ENCODE measurements at places on chromosomes 2 and 18.
A peak's percentile ranks its signal among the peaks of the same experiment; 100 is the strongest.

GRCh38 chr2:41878716-41879234, 169.0 kb upstream of the PKDCC start:
- no peak for DNase-seq

DNA sequence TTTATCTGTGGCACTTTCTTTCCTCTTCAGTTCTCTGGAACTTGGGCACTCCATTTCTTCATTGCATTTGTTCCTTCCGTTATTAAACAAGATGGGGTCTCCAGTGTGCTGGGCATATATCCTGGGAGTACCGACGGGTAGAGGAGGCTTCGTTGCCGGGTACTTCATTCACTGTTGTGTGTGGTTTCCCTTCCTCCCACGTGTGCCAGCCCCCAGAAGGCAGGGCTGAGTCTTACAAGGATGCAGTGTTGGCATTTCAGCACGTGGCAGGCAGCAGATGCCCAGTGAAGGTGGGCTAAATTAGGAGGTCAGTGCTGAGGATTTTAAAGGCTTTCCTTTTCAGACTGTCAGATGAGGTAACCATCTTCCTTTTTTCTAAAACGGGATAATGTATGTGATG, 58.6 kb downstream of the MGAT5 start:
- no peak for DNase-seq

- no peak for DNase-seq
Observed at GRCh38 chr18:10291568-10291981, 162.9 kb upstream of the APCDD1 start.

GRCh38 chr2:190328573-190329147, 9.0 kb upstream of the HIBCH start:
- no peak for DNase-seq

- DNase-seq, result no peak
Observed at GRCh38 chr2:112904883-112905282, 6.1 kb upstream of the IL37 start.

GRCh38 chr2:200168641-200169555, 137.6 kb upstream of the SPATS2L start:
- no peak for DNase-seq

DNA sequence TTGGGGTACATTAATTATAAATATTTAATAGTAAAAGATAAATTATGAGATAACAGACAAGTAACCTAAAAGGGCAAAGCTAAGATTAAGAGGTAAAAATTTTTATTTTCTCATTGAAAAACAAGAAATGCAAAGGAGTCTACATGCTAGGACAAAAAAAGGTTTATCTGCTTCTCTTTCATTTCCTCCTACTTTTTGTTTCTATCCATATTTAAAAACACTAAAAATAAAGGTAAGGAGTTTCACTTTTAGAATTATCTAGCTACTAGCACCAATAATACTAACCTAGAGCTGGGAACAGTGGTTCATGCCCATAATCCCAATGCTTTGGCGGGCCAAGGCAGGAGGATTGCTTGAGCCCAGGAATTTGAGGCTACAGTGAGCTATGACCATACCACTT, 1551.7 kb upstream of the SLC39A10 start:
- no peak for DNase-seq

DNA sequence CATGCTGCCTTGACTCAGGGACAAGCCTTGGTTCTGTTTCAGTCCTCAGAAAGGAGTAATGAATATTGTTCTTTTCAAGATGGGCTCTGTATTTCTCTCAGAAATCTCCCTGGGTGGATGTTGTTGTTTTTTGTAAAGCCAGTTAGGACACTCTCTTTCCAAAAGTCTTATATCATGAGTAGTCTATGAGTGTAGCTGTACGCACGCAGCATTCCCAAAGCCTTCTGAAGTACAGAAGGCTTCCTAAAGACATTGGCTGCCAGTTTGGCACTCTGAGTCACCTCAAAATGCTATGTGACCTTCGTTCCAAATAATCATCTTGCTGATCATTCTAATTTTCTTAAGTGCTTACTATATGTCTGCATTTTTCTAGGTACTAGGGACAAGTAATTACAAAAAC, 16.7 kb upstream of the GTF2A1L start:
- DNase-seq, result no peak

GRCh38 chr2:109675666-109676345, 61.6 kb downstream of the SOWAHC start:
- no peak for DNase-seq

- DNase-seq, result no peak
Observed at GRCh38 chr2:98512699-98513098, 68.0 kb downstream of the INPP4A start.

DNA sequence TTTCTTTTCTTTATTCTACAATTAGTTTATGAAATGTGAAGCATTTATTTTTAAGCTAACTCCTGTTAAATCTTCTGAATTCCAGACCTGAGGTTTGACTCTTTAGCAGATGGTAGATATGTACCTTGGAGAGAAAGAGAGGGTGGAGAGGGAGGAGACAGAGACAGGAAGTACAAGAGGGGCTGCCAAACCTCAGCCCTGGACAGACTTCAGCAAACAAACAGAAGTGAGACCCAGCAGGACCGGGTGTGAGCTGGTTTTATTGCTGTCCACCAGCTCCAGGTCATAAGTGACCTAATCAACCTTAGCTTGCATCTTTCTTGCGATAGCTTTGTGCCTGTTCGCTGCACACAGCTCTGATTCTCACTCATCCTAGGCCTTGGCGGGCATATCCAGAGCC, 168.6 kb downstream of the CNTNAP5 start:
- DNase-seq, result no peak

DNA sequence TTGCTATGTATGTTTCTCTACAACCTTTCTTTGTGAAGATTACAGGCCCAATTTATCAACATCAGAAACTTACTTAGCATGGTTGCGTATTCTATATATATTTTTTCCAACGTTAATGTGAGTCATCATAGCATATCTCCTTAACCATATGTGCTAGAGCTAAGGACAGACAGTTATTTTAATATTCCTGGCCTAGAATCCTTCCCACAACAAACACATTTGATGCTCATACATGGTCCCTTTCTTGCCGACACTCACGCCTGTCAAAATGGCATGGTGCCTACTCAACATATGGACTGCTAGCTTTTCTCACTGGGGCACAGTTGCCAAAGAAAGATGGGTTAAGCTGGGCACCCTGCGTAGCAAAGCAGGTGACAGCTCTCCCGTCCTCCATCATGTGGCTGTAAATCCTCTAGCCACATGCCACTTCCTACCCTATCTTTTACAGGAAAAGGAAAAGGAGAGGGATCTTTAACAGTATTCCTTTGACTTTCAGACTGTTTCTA, 75.2 kb upstream of the GALNT5 start:
- DNase-seq, result no peak

DNA sequence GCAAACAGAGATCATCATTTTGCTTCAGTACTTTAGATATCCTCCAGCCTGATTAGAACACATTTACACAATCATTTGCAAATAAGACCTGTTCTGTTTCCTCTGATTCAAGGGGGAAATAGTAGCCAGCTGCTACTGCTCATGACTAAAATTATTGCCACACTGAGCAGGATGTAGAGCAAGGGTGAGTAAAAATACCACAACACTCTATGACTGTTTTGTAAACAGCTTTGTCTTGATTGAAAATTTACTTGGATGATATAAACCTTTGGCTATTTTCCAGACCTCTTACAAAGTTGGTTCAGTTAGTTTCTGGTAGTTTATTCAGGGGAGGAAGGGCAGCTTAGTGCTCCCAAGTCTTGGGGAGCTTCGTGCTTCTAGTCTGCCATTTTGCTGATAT, 286.4 kb upstream of the CNTNAP5 start:
- no peak for DNase-seq

DNA sequence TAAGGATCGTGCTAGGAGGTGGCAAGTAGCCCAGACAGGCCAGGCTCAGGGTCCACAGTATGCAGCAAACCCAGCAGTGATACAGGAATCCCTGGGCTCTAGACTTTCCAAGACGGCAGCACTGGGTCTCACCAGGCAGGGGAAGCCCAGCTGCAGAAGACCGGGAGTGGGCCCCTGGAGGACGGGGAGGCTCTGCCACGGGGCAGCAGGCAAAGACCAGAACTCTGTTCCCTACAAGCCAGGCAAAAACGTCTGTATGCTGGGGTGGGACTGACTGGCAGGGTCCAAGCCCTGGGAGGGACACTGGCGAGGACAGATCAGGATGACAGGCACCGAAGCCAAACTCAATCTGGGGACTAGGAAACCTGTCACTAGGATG, 98.9 kb upstream of the SEC11C start:
- no peak for DNase-seq

DNA sequence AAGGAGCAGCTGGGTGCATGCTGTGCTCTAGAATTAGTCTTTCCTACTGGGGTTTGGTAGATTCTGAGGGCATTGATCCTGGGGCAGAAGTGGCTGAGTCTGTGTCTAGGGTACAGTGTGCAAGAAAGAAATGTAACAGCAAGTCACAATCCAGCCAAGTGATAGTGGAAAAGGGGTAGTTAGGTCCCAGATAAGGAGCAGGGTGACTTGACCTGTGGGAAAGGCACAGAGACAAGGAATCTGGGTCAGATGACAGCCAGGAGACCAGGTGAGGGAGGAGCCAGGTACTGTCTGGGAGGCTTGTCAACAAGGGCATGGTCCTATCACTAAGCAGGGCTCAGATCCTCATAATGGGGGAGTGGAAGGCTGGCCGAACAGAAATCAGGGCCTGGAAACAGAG, 8.1 kb downstream of the IL37 start:
- DNase-seq, result no peak

GRCh38 chr2:176085120-176085788, 1.5 kb upstream of the EVX2 start:
- DNase-seq, result no peak

GRCh38 chr2:393711-394696, 106.1 kb upstream of the ALKAL2 start:
- peak; percentile 73 for DNase-seq

DNA sequence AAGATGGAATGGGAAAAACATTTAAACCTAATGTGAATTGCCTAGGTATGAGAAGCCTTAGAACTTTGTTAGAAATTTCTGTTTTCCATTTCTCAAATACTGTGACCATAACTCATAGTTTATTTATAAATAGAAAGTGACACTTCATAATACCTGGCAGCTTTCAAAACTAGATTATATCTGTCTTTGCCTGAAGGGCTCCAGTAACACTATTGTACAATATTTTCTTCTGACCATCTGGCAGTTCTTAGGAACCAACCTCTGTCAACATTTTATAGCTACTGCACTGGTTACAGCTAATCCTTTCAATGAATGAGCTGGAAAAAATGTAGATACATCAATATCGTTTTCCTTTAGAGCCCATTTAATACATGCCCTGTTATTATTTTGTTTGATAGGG, 237.4 kb downstream of the CAMKMT start:
- DNase-seq, result no peak

GRCh38 chr18:23228102-23229061, 93.1 kb downstream of the CABLES1 start:
- DNase-seq, result peak; percentile 91

All from RPMI8226 (cell line).